Stimulated activated effector memory CD8-positive, alpha-beta T cell treated with anti-CD3 and anti-CD28 coated beads, Interleukin-12 subunit alpha, Interleukin-12 subunit beta, amount 100 ng/mL, for 72 hours (primary cell): ENCODE measurements at places on chromosomes 4 and X.

DNA sequence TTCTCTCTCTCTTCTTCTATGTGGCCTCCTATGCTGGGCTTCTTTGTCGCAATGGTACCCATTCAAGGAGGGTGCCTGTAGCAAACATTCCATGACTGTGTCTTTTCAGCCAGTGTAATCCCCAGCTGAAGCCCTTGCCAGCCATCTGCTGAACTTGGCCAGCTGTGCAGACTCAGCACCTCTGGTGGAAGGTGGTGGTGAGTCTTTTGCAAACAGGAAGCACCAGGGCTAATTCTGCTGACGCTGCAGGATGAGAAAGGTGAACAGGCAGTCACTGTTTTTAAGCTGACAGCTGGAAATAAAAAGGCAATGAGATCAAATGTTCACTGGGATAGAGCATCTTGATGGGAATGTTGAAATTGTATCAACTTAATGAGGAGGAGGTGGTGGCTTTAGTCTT is 298.7 kb upstream of the CLNK start:
- no peak for DNase-seq

DNA sequence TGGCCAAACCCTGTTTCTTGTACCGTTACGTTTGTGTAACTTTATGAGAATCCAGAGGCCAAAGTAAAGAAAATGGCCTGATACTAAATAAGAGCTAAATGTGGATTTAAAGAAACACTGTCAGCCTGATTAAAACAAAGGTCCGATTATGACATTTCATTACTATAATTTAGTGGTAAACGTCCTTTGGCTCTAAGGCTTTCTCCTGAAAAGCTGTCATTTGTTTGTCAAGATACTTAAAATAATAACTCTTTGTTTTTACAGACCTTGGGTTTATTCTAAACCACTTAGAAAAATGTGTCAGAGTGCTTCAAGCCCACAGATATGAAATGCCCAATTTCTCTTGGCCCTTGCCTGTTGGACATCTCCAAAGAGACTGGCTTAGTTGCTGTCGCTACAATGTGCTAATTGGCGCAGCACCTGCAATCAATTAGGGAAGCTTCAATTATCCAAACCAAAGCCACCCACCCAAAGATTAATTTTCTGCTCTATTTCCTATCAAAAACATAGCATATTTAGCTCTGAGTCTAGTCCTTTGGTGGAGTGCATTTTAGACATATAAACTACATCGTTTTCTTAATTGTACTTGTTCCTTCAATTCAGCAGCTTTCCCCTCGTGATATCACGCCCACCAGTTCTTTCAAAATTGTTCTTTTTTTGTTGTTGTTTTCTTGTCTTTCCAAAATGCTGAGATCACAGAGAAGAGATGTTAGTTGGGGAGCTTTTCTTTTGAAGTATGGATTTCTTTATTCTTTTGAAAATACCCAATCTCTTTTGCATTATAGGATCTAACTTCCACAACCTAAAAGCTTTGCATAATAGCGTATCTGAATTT is 13.6 kb downstream of the SMIM20 start:
- DNase-seq: no peak

GRCh38 chrX:134548257-134549201 is 88.6 kb downstream of the HPRT1 start:
- DNase-seq: no peak

GRCh38 chr4:141179474-141180373 is 41.0 kb upstream of the ZNF330 start:
- no peak for DNase-seq

- no peak for DNase-seq
These were observed 495.2 kb downstream of the AFF2 start for GRCh38 chrX:148995661-148996060.

GRCh38 chr4:33649015-33649414 is 2595.3 kb downstream of the ARAP2 start:
- no peak for DNase-seq
